ENCODE measurements at places on chromosomes 6 and 20.
A peak's percentile ranks its signal among the peaks of the same experiment; 100 is the strongest.

- DNase-seq: peak; percentile 90
Measured at GRCh38 chr6:111487661-111488060, 4.6 kb upstream of the REV3L start.

GRCh38 chr6:18961566-18961965 lies 574.4 kb downstream of the RNF144B start:
- no peak for DNase-seq

DNA sequence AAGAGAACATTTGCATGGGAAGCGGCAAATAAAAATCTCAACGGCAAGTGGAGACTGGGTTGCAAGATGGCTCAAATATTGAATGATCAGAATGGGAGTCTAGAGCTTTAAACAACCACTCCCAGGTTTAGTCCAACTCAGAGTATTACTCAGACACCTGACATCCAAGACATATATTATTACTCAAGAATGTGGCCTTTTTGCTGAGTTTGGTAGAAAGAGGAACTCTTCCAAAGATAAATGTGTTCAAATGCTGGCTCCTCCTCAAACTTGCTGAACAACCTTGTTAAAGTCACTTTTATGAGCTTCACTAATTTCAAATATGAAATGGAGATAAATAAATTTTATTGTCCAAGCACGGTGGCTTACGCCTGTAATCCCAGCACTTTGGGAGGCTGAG lies 77.8 kb downstream of the ESR1 start:
- DNase-seq: no peak

DNA sequence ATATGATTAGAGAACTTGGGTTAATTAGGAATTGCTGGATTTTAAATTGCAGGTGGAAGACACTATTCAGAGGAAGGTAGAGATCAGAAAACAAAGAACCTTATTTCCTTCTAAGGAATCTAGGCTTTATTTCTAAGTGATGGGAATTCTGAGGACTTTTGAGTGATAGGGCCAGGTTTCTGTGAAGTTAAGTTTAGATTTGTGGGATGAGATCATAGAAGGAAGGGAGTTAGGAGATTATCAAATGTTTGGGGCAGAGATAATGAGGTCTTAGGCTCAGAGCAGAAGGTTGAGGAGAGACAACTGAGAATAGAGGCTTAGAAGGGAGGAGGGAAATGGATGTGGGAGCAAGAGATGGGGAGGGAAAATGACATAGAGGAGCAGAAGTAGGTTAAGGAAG lies 109.7 kb upstream of the MMS22L start:
- no peak for DNase-seq

DNA sequence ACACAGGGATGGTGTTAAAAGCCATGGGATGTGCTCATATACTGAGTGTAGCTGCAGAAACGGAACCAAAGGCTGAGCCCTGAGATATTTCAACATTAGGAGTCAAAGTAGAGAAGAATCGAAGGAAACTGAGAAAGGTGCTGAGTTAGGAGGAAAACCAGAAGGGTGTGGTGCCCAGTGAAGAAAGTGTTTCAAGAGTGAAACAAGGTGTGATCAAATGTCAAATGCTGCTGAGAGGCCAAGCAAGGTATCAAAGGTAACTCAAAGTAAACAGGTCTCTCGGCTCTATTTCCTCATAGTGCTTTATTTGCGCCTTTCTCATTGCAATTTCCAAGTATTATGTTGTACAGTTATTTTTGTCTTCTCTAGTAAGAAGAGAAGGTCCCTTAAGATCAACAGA lies 94.1 kb downstream of the PRDM1 start:
- DNase-seq: no peak

GRCh38 chr6:105982761-105983540 lies 103.2 kb upstream of the PRDM1 start:
- peak; percentile 57 for DNase-seq

- no peak for DNase-seq
Measured at GRCh38 chr20:46779831-46780230, 70.4 kb downstream of the SLC2A10 start.

DNA sequence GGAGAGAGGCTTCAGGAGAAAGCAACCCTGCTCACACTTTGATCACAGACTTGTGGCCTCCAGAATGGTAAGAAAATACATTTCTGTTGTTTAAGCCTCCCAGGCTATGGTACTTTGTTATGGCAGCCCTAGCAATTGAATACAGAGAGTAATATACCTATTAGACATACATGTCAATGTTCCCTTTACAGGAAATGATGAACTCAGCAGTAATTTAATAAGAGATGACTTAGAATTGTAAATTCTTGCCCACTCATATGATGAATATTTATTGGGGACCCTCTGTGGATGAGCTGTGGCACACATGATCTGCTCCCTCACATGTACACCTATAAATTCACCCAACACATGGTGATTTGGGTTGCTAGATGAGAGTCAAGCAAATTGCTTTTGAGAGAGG lies 20.4 kb upstream of the FOXA2 start:
- DNase-seq: no peak

DNA sequence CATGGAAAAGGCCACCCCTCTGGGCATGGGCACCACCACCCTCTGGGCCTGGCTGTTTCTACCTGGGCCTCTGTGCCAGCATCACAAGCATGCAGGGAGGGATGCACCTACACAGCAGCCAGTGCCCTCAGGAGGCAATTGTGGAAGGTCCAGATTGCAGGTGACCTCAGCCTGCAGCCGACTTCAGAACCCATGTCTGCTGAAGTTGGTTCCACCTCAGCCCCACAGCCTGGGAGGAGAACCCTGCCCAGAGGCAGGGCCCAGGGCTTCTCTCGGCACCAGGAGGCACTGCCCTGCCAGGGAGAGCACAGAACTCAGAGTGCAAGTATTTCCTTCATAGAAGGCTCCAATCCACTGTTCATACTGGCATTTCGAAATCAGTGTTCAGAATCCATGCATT lies 149.8 kb downstream of the TTLL2 start:
- no peak for DNase-seq

Measured in MV-4-11 (cell line).